ENCODE measurements at places on chromosomes 1 and 21.

DNA sequence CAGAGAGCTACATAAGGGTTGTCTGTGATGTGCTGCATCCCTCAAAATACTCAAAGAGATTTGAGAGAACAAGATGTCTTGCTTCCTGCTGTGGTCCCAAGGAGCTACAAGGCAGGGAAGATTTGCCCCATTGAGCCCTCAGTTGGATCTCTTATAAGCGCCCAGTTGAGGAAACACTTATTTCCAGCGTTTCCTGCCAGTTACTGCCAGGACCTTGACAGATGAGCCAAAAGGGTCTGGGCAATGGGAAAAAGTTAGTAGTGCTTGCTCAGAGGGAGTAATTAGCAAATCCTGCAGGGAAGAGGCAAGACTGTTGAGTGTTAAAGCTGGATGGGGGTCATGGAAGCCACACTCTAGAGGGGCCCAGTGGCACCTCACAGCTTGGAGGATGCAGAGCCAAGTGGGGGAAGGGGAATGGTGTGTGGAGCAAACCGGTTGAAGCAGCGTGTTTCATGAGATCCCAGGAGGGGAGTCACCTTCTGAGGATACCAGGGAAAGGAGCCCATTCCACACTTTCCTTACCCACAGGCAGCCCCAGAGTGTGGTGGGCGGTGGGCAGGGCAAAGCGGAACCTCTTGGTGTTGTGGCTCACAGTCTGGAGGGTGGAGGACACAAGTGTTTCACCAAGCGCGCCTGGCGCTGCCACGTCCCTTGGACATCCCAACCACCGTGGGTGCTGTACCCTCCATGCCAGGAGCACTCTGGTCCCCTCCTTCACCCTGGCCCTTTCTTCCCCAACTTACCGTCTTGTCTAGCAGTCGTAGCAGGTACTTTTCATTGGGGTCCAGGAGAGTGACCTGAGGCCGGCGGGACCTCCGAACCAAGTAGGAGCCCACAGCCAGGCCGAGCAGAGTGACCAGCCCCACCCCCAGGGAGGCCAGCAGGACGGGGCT lies 805 bp downstream of the CYB5R1 start:
- no peak for DNase-seq

- no peak for DNase-seq
Observed at GRCh38 chr1:113542221-113542701, 151.9 kb downstream of the MAGI3 start.

DNA sequence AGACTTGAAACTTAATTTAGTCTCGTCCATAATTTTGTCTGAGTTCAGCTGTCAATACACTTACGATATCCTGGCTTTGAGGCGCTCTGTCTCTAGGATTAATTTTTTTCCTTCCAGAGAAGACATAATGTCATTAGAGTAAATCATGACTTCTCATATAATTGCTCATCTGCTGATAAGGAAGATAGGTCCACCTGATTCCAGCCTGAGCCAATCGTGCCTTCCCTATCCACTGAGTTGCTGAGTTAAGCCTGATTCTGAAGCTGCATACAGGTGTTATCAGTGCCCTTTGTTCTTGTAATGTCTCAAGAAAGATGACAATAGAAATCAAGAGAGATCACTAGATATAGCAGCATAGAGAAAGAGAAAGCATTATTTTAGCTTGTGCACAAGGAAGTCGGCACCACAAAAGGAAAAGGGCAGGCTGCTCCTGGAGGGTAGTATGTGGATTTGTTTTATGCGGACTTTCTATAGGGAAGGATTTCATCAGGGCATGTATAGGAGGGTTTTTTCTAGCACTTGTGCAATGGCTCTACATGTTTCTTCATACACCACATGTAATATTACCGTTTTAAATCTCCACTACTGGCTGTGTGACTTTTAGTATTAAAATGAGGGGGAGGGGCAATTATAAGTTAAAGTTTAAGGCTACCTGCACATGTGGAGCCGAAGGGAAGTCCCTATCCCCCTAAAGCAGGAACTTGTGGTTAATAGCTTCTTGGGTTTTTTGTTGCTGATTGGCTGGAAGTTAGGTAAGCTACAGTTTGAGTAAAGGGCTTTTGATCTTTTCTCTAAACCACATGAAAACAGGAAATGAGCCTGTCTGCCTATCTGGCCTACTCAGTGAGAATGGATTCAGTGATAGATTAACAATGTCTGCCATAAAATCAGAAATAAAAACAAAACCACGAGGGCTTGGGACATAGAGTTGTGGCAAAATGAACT lies 133.4 kb downstream of the PLPPR5 start:
- peak; percentile 1 for DNase-seq

DNA sequence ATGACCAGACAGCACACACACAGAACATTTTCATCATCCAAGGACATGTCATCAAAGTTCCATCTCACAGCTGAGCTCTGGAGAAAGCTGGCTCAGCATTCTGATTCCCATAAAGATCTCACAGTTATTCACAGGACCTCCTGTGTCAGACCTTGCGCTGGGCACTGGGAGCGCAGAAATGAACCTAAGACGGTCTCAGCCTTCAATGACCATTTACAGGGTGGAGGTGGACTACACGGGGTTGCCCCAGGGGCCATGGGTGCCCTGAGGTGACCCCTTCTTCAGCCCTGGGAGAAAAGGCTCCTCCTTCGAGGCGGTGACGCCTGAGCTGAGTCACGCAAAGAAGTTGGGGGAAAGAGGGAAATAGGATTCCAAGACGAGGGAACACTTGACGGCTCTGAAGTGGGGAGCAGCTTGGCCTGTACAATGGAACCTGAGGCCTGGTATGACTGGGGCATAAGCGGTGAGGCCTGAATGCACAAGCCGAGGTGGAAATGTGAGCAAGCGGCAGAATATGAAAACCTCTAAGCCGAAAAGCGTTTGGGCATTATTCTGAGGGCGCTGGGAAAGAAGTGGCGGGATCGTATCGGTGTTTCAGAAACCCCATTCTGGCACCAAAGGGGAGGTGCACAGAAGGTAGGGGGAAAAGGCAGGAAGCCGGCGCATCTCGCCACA lies 797 bp downstream of the CC2D1B start:
- no peak for DNase-seq

GRCh38 chr1:118918230-118918939 lies 69.8 kb downstream of the TBX15 start:
- DNase-seq = no peak

DNA sequence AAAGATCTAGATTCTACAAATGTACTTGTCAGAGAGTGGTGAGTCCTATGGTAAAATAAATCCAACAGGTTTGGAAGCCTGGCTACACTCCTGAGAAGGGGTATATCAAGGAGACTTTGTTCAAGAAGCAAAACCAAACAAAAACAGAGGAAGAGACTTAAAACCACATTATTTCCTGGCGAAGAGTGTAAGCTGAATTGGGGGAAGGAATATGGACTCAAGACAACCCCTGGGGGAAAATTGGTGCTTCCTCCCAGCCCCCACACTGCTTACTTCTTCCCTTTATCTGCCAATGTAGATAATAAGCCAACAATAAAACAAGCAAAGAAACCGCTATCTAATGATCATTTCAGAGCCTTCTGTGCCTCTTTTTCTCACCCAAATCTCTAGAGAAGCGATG lies 48.4 kb upstream of the ZBTB18 start:
- DNase-seq = no peak

DNA sequence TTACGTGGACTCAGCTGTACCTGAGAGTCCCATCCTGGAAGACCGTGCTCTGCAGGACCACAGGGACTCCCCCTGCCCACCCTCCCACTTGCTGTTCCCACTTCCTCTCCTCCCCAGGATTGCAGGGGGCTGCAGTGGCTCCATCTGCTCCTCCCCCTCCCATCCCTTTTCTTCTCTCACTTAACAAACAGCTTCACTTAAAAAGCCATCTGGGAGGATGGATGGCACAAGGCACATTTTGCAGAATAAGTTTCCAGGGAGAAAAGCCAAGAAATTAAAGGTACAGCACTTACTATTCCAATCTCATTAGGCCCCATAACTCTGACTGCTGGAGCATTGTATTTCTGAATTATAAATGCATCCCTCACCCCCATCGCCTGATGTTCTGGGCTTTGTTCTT lies 458.7 kb downstream of the PTPRU start:
- DNase-seq = no peak

DNA sequence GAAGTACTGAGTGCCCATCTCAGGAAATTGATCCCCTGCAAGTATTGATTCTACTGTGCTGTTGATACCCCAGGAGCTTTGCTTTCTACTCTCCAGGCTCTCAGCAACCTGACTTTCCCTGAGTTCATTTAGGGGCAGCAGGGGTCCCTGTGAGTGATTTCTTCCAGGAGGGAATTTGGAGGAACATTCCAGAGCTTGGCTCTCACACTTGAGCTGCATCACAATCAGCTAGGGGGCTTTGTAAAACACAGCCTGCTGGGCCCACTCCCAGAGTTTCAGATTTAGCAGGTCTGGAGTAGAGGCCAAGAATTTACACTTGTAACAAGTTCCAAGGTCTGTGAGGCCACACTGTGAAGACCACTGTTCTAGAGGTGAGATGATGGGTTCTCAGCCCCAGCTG lies 16.1 kb upstream of the ACTL8 start:
- DNase-seq = no peak

GRCh38 chr1:200079232-200079940 lies 51.9 kb downstream of the NR5A2 start:
- no peak for DNase-seq

- DNase-seq = no peak
Observed at GRCh38 chr1:46618754-46619415, 2.3 kb upstream of the MOB3C start.

- no peak for DNase-seq
Observed at GRCh38 chr1:96145492-96145891, 576.1 kb upstream of the PTBP2 start.

DNA sequence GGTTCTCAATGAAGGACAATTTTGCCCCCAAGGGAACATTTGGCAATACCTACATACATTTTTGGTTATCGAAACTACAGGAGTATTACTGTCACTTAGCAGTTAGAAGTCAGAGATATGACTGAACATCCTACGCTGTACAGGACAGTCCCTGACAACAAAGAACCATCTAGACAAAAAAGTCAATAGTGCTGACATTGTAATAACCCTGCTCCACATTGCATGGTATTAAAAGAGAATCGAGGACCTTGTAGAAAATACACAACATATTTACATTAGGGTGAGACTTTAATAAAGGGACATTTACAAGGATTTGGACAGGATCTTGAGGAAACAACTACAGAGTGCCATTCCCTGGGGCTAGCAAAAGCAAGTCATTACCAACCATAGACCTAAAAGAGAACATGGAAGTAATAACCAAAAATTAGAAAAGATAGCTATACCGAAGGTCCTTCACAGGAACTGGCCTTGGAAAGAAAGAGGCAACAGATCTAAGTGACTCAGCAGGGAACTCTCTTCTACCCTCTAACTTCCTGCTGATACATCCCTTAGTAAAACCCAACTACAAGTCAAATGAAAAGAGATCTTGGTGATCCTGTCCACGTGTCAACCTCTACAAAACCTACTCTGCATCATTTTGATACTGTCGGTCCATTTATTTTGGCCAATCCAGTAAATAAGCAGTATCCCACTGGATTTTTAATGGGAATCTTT lies 40.2 kb downstream of the ANGPTL3 start:
- no peak for DNase-seq

DNA sequence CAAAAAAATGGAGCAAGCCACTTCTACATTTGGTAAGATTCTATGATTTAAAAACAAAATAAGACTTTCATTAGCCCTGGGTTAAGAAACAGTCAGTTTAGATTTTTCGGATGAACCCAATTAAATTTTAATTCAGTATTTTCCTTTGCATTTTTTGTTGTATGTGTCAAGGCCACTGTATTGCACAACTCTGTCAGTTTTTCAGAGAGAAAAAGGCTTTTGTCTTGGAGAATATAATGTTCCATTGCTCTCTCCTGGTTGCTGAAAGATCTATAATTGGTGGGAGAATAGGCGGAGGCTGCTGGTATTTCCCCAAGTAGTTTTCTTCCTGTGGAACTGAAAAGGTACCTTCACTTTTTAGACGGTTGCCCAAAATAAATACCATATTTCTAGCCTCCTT lies 84.6 kb downstream of the NEGR1 start:
- DNase-seq = no peak

GRCh38 chr21:31158789-31159581 lies 120.7 kb upstream of the KRTAP19-8 start:
- DNase-seq = no peak

GRCh38 chr1:93640656-93641440 lies 40.8 kb downstream of the BCAR3 start:
- DNase-seq = no peak

GRCh38 chr1:12232221-12232620 lies 2.4 kb downstream of the VPS13D start:
- no peak for DNase-seq

DNA sequence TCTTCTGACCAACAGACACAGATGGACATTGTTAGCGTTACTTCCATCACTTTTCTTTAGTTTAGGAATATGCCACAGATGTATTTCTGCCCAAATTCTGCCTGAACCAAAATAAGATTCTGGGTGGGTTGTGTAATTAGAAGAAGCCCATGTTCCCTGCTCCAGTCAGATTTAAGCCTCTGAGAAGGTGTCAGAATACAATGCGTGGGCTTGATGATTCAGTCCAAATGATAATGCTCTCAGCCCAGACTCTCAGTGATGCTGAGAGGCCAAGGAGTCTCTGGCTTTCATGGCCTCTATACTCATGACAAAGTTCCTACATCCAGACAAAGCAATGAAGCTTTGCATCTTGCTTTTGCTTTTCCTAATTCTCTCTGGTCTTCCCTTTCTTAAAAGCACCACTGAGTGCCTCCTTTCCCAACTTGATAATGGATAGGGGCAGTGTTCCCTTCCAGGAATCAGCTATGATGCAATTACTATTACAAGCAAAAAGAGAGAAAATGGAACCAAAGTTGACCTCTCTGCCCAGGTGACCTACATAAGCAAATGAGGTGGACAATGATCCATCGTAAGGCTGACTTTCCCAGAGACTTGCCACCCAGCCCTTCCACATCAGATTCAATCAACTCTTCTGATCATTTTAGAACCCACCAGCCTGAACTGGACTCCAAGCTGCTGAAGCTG lies 8.8 kb downstream of the SEC16B start:
- no peak for DNase-seq

DNA sequence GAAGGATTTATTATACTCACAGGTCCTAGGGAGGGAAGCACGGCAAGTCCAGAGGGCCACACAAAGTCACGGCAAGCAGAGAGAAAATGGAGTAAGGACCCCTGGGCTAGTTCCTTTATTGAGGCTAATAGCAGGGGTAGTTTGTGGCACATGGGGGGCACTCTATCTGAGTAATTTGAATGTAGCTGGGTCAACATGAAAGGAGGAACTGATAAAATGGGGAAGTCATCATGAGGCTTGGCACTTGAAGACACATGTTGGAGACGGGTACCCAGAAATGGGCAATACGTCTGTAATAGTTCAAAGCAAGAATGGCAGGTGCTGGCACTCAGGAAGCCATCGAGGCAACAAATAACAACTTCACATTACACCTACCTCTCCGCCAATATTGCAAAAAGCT lies 1136.4 kb downstream of the MRPL39 start:
- no peak for DNase-seq
